ENCODE measurements at places on chromosomes 1 and 21.

DNA sequence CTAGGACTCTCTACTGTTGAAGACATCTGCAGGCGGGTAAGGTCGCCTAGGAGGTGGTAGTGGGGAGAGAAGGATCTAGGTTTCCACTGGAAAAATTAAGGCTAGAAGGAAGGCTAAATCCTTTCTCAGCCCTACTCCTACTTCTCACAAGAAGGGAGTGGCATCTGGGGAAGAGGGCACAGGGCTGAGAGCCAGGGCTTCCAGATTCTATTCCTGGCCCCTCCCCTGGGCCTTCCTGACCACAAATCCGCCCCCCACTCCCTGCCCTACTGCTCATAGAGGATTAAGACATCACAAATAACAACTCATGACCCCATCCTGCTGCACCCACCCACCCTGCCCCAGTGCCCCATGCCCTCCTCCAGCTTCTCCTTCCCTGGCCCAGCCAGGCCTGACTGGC, 2.5 kb downstream of the PHLDA3 start:
- no peak for DNase-seq

DNA sequence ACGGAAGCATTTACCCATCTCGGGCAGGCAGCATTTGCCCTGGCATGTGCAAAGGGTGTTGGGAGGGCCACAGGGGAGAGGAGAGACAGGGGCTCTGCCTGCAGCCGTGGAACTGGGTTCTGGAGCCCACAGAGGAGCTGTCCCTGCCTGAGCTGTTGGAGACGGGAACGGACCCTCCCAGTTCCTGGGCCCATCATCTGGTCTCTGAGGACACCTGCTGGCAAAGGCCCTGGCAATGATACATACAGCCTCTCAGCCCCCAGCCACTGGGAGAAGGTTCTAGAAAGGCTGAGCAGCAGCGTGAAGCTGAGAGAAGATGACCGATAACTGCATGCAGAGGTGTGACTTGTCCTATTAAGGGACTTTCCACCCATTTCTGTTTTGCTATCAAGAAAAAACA, 31.4 kb downstream of the FAAP20 start:
- no peak for DNase-seq

- DNase-seq = no peak
Measured at GRCh38 chr1:62810420-62811274, 26.7 kb downstream of the ATG4C start.

GRCh38 chr1:23960291-23961020, 828 bp downstream of the PNRC2 start:
- DNase-seq = no peak

DNA sequence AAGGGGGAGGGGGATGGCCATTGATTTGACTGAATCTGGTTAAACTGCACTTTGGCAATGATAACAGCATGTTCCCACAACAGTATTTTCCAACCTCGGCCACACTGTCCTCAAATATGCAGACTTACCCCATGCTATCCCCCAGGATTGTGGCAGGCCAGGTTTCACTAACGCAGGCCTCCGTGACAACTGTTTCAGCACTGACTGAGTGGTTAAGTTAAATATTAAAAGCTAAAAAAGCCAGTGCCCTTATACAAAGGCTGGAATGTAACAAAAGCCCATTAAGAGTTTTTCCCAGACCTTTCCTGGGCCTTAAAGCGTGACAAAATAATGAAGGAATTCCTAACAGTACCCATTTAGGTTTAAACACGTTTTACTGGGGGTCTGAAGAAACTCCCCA, 202.9 kb downstream of the USP25 start:
- no peak for DNase-seq

DNA sequence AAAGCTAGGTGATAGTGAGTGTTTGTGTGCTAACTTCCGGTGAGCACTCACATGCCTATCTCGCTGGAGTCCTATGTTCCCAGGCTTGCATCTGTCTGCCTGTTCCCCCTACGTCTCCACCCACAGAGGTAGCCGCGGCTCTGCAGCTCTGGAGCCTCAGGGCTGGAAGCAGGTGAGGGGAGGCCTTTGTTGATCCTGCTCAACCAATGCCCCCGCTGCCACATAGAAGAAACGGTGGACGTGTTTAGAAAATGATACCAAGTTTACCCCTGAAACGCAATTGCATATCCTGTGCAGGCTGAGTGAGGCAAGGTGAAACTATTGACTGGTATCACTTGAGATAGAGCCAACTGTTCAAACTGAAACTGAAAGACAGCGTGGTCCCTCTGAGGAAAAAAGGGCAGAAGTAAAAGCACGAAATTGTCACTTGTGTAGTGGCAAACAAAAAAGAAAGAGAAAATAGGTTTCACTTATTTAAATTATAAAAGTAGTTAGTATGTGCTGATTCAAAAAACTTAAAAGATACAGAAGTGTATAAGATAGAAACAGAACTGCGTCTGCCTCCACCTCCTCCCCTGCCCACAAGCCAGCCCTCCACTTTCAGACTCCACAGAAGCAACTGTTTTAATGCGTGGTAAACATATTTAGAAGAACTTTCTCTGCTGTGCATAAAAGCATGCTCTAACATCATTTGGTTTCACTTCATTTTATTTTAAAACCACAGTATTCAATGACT, 38.6 kb upstream of the ETS2 start:
- no peak for DNase-seq

DNA sequence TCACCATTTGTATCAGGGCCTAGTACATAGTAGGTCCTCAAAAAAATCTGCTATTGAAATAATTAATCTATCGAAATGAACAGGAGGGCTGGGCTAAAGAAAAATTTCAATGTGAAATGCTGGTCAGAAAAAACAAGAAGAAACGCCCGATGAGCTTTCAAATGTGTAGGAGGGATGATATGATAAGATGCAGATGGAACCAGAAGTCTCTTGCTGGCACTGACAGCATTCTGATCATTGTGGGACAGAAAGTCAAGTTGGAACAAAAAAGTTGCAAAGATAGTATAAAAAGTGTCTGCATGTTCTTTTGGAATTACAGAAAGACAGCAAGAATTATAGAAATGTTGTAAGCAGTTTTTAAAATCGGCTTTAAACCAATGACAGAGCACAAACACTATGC, 11.1 kb downstream of the G0S2 start:
- no peak for DNase-seq

DNA sequence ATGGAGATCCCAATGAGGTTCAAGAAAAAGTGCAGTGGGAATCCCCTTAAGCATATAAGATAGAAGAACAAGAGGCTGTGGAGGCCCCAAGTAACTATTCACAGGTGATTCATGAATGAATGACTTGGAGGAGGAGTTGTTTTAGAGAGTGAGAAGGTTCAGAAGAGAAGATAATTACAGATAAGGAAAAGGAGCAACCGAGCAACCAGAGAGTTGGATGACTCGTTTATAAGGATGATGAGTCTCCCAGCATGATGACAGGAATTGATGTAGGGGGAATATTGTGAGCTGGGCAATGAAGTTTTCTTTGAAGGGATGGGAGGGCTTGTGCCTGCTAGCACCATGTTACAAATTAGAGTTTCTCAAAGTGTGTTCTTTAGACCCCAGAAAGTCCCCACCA, 9.8 kb downstream of the C8A start:
- no peak for DNase-seq

DNA sequence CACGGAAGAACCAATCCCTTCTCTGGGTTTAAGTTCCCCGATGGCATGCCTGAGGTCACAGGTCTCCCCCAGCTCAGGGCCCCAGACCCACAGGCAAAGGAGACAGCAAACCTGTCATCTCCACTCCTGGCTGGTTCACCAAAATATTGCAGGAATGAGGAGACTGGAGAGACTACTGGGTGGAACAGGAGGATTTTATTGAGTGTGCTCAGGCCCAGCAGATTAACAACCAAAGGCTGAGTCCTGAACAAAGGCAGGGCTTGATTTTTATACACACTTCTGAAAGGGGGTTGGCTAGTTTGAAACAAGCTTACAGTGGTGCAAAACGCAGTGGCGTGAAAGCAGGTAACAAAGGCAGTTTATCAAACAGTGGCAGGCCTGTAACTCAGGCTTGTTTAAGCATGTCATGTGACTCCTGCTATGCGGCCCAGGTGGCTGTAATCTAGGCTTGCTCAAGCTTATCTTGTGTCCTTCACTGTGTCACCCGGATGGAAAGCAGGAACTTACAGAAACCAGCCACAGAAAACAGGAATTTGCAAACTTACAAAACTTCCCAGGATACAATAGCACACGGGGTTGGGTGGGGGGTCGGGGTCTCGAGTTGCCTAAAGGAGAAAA, 27.4 kb upstream of the KCNJ15 start:
- DNase-seq = no peak

Measured in T47D (cell line).